Colonic mucosa (tissue), 4 donors: ENCODE measurements at places on chromosomes 4 and X.

DNA sequence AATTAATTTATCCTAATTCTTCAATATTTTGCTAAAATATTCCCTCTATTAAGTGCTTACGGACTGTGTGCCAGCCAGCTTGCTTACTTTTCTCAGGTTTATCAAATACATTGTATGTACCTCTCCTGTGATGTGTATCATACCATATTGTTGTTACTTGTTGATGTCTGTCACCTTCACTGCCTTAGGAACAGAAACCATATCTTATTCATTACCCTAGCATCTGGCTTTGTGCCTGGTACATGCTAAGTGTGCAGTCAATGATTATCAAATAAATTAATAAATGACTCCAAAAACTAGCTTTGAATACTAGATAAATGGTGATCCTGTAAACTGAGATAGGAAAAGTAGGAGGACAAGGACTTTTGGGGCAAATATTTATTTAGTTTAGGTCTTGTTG is 6.9 kb downstream of the CLCN3 start:
- no peak for DNase-seq

DNA sequence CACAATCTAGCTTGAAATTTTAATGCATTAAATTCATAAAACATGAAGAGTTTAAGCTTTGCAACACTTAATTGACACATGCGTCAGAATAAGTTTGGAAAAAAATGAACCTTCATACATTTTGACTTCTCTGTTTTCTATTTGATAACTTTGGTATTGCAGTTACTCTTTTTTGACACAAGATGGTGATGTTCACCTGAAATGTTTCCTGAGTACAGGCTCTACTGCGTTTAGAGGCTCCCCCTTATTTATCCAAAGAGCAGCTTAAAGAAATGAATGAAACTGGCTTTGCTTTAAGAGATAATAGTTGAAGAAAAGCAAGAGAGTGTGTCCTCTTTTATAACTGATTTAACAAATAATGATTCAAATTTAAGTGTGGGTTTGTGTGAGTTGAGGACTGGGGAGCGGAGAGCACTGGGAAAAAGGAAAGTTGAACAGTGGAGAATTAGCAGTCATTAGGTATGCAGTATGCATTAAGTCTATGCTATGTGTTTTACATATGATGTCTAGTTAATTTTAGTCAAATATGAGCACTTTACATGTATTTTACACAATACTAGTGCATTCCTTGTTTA is 180.6 kb upstream of the NUDT6 start:
- DNase-seq = no peak

GRCh38 chrX:17024886-17025285 is 78.4 kb downstream of the REPS2 start:
- peak; percentile 50 for DNase-seq

DNA sequence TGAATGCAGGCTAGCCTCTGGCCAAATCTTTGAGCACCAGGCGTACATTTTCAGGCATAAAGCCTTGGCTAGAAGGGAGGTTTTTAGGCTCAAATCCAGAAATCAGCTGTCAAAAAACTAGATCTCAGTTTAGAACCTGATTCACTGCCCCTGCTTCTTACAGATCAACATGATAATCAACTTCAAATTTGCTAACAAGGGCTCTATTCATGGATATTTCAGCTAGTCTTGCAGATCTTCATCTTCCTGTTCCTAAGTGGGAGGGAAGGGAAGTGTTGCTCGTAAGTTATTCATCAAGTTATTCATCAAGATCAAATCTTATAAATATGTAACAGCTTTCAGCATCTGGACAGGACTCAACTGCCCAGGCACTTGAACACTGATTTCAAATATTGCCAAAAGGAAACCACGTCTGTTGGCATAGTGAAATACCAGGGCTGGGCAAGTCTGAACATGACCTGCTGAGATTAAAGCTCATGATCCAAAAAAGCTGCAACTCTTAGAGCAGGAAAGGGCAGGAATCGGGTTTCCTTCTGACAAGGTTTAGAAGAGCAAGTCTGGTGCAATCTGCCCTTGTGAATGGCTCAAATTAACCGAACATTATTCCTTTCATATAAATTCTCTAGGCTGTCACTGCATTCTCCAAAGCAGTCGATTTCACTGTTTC is 200.3 kb downstream of the PDGFC start:
- DNase-seq = no peak

- peak; percentile 29 for DNase-seq
These were observed 56.2 kb downstream of the SMIM20 start for GRCh38 chr4:25970226-25970675.

DNA sequence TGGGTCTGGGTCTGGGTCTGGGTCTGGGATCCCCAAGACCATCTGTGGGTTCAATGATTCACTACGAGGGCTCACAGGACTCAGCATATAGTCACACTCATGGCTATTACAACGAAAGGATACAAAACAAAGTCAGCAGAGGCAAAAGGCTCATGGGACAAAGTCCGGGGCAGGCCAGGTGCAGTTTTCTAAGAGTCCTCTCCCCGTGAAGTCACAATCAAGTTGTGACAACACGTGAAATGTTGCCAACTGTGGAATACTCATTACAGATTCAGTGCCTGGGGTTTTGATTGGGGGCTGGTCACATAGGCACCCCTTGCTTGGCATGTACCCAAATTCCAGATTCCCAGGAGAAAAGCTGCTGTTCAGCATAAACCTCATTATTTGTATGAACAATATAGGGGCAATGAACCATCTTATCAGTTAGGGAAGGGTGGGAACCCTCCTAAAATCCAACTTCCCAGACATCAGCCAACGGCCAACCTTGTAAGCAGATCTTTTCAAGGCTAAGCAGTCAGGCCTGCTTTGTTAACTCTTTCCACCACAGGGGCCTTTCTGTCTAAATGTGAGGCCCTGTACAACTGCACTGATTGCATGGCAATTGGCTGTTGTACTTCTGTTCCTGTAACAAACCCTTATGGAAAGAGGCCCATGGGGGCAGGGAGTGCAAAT is 58.2 kb upstream of the DIPK2B start:
- peak; percentile 68 for DNase-seq

- DNase-seq = no peak
These were observed 82.4 kb downstream of the CNGA2 start for GRCh38 chrX:151816934-151817333.

DNA sequence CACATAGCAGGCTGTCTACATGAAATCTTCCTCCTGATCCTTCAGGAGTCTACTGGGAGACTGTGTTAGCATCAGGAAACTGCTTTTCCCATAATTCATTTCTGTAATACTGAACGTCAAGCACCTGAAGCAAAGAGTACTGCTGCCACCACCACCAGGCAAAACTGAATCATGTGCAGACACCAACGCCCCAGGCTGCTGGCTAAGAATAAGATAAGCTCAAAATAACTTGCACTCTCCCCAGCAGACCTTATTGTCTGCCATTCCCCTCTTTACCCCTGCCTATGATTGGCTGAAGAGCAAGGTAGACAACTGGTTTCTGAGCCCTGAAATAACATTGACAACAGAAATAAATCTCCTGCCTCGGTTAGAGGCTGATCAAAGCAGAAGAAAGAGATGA is 70.1 kb downstream of the LHFPL1 start:
- DNase-seq = no peak

GRCh38 chr4:173128199-173128890 is 40.3 kb upstream of the GALNT7 start:
- DNase-seq = no peak

- DNase-seq = no peak
These were observed 263.5 kb upstream of the DKK2 start for GRCh38 chr4:107299646-107300045.

DNA sequence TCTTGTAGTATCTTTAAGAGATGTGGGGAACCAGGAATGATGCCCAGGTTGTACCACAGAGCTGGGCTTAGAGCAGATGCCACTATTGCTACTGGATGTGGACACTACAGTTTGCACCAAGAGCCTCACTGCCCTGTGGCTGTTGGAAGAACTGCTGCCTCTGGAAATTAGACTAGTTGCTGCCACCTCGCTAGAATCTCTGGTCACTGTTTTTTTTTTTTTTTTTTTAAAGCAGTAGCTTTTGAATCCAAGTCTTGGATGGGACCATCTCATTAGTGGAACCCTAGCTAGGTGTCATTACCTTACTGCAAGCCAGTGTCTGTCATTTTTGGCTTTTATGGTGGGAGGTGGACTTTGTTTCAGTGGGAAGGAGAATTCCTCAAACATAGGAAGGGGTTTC is 105.5 kb downstream of the ARHGAP10 start:
- no peak for DNase-seq
